Spleen (tissue), 13 donors: ENCODE measurements at places on chromosomes 2 and 18. TPM values are rescaled to one million over a fixed set of nuclear protein-coding genes. Genes with fewer than 3 reads are reported as not detected.

Gene PLA2R1
- 1.3 TPM for polyA plus RNA-seq

Gene OTOS
- not detected for polyA plus RNA-seq

Gene CYTIP
- polyA plus RNA-seq, result 63.2 TPM

Gene CENPA
- polyA plus RNA-seq, result 0.80 TPM

Gene SLC8A1
- polyA plus RNA-seq, result 0.77 TPM

Gene OR6B2
- not detected for polyA plus RNA-seq

Gene TSPYL6
- polyA plus RNA-seq, result not detected

Gene FAHD2A
- 17.5 TPM for polyA plus RNA-seq

Gene NEURL3
- 1.2 TPM for polyA plus RNA-seq

Gene SLC5A7
- polyA plus RNA-seq, result not detected

Gene C2orf72
- not detected for polyA plus RNA-seq

Gene GCG
- polyA plus RNA-seq, result 0.28 TPM

Gene WNT10A
- polyA plus RNA-seq, result 2.5 TPM

Gene CDH2
- polyA plus RNA-seq, result 3.2 TPM

Gene ELOA2
- polyA plus RNA-seq, result not detected
